RKO (cell line): ENCODE measurements at places on chromosomes 7 and 10.

GRCh38 chr7:79922894-79923293 lies 211.7 kb upstream of the GNAI1 start:
- no peak for DNase-seq

DNA sequence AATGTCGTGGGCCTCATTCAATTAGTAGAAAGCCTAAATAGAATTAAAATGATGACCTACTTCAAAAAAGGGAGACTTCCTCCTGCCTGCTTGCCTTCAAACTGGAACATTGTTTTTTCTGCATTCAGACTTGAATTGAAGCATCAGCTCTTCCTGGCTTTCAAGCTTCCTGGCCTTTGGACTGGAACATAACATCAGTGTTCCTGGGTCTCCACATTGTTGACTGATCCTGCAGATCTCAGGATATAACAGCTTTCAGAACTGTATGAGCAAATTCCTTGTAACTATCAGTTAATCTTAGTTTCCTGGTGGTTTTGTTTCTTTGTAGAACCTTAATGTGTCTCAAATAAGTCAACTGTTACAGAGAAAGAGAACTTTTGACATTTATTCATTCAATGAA lies 18.6 kb downstream of the MAGI2 start:
- DNase-seq: no peak

DNA sequence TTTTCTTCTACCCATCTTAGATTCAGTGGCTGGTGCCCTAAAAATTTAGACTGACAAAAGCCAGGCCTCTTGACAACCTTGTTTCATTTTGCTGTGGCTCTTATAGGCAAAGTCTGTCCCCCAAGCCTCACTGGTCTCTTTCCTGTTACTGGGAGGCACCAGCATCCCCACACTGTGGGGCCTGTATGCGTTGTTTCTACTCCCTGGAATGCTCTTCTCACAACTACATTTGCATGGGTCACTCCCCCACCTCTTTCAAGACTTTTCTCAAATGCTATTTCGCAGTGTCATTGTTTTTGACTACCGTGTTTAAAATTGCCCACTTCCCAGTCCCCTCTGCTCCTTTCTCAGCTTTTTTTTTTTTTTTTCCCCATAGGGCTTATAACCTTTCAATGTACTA lies 108.7 kb upstream of the DGKB start:
- no peak for DNase-seq

- DNase-seq: no peak
These were observed 64.1 kb downstream of the PIK3AP1 start for GRCh38 chr10:96656198-96656577.

- no peak for DNase-seq
These were observed 217.1 kb downstream of the TMEM178B start for GRCh38 chr7:141290973-141291372.

DNA sequence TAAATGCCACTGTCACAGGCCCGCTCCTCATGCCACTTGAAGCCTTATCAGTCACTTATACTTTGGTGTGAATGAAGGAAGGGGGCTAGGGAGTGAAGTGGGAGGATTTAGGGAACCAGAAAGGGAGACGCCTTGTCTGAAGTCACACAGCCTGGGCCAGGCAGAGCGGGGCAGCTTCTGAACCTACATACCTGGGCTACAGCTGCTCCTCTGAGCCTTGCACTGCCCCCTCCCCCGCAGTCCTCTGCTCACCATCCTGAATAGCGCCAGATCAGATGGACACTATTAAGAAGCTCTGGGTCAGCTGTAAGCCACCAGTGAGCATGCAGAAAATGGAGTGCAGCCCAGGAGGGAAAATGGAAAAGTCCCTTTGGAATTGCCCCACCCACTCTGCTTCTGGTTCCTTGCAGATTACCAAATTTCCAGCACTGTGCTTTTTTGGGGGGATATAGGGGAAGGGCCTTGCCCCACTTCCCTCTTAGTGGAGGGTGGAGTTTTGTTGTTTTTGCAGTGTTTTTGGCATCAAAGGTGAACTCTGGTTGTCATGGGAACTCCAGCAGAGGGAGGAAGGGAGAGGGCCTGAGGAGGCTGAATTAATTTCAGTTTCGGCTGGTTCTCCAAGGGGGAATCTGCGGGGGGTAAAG lies 35.0 kb upstream of the ADCYAP1R1 start:
- no peak for DNase-seq

DNA sequence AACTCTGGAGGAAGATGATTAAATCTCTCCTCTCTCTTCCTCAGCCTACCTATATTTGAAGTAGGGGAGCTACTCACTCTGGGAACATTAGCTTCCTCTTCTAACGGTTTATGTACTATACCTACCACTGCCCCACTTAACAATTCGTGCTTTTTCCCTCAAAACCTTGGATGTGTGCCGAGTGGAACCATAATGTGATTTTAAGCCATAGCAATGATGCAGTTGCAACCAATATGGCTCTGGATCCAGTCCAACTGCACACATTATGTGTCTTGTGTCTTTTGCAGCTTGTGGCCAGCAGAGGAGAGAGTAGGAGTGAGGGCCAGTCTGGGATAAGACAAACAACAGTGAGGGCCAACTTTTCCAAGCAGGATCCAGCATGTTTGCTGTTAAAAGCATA lies 170.7 kb downstream of the GATA3 start:
- no peak for DNase-seq

DNA sequence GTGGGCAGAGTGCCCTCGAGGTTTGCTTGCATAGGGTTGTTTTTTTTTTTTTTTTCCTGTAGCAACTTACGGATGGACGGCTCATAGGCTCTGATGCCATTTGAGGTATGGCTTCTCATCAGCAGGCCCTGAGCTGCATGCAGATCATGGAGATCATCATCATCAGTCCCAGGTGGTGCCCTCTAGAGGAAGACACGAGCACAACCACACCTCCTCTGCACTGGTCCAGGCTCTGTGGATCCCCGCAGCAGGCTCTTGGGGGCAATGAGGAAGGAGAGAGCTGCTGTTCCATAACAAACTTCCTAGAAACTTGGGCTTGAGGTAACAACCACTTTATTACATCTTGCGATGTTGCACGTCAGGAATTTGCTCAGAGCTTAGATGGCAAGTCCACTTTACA lies 132.7 kb upstream of the CXCL12 start:
- no peak for DNase-seq

DNA sequence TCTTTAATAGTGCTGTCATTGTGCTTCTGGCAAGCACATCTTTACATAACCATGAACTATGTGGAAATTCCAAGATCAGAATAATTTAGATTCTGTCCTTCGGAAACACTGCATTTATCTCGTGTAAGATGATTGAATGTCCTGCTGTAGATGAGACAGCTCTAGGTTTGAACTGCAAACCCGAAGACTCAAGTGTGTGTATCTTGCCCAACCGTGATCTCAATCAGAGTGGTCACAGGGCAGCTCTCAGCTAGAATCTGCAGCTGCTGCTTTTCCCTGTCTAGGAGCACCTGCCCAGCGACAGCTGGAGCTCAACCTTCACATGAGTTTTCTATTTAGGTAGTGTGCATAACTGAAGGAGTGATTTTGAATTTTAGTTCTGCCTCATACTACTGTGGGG lies 17.5 kb upstream of the KIF20B start:
- DNase-seq: no peak

- no peak for DNase-seq
These were observed 116.6 kb downstream of the NEURL1 start for GRCh38 chr10:103610083-103610472.
